ENCODE measurements at places on chromosomes 3 and 15.
A peak's percentile ranks its signal among the peaks of the same experiment; 100 is the strongest.

DNA sequence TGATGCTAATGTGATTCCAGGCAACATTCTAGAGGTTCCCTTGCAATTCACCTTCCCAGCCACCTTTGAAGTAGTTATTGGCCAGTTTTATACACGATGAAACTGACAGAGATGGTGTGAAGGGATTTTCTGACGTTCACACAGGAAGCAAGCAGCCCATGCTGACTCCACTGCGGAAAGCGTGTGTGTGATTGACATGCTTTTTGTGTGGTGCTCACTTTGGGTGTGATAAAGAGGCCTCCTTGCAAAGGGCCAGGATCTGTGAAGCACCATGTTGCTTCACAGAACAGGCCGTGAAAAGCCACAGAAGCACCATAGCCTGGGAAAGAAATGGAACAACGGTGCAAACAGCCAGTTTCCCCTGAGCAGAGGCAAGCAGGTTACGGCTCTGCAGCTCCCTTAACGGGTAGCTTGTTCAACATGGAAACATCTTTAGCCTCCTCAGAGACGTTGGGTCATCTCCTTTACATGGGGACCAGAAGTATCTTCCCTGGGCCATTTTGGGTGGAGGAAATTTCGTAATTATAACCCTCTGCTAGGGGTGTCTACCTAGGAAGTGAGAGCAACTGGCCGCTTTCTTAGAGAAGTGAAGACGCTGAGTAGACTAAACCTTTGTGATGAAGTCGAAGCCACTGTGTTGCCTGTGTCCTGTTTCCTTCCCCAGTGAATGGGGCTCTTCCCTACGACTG, 108.5 kb downstream of the APBA2 start:
- DNase-seq: no peak

DNA sequence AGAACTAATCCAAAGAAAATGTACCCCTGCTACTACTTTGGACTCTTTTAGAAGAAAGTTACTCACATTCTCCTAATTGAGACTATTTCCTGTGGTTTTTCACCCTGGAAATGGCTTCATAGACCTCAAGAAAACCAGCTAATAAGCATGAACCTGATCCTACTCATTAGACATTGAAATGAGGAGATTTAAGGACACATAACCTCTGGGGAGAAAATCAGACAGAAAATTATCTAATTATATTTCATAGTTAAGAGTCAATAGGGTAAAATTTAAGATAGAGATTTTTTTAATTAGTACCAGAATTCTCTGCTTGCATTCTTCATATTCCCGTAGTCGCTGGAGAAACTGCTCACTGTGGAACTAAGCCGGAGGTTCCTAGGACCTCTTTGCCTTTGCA, 114.6 kb upstream of the ACP3 start:
- no peak for DNase-seq

GRCh38 chr3:18349197-18349798, 75.8 kb downstream of the SATB1 start:
- no peak for DNase-seq

- DNase-seq: peak; percentile 31
Measured at GRCh38 chr3:57544181-57545125, at the start of gene DNAH12. Gene DNAH12, minus strand, starts transcription at chr3:57544344. Its CDS starts 1,474 bp downstream, at chr3:57542870.

DNA sequence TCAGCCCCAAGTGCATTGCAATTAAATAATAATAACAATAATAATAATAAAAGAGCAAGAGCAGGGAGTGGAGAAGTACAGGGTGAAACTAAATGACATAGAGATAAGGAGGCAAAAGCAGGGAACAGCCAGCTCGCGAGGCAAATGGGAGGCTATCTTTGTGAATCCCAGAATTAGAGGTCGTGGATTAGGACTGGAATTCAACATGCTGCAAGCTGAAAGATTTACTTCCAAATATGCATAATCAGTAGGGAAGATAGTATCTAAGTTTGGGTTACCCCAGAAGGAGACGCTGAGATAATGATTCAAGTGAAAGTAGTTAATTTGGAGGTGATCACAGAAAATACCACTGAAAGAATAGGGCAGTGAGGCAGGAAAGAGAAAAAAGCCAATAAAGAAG, 119.4 kb upstream of the UBE2E2 start:
- DNase-seq: no peak

- no peak for DNase-seq
Measured at GRCh38 chr15:45827275-45827674, 192.4 kb downstream of the SQOR start.

GRCh38 chr3:134374791-134375581, 739 bp upstream of the AMOTL2 start:
- no peak for DNase-seq

GRCh38 chr15:96354731-96355567, 24.4 kb downstream of the NR2F2 start:
- DNase-seq: peak; percentile 72

GRCh38 chr3:14140668-14141067, 15.8 kb downstream of the TMEM43 start:
- DNase-seq: no peak

DNA sequence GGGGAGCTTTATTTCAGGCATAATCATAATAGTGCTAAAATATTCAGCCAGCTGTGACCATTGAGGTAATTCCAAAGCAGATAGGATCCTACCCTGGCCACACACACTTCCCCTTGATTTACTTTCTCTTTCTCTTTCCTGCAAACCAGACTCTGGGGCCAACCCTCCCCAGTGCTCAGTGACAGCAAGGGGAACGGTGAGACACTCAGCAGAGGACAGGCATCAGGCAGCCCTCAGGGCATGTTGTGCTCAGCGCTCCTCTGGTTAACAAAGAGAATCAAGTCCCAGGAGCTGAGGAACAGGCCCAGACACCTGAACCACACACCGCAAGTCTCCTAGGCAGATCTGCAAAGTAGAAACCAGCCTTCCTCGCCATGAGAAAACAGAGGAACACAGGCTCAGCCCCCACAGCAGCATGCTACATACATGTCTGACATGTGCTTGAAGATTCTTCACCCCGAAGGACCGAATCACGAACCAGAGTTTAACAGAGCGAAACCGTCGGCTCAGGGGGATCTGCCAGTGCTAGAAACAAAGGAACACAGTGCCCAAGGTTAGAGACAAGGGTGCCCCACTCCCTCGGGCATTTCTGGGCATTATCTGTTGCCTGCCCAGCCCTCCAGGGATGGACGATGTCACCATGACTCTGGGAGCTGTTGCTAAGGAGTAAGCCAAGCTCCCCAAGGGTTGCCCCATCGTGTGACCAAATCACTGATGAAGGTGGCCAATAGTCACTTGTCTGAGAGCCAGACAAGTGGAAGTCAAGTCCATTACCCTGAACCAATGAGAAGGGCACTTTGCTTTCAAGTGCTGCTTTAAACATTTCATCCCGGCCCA, 17.5 kb downstream of the HDC start:
- no peak for DNase-seq

- DNase-seq: no peak
Measured at GRCh38 chr3:123853686-123854372, 30.3 kb downstream of the MYLK start.

- no peak for DNase-seq
Measured at GRCh38 chr3:22713936-22714335, 489.2 kb upstream of the UBE2E2 start.

DNA sequence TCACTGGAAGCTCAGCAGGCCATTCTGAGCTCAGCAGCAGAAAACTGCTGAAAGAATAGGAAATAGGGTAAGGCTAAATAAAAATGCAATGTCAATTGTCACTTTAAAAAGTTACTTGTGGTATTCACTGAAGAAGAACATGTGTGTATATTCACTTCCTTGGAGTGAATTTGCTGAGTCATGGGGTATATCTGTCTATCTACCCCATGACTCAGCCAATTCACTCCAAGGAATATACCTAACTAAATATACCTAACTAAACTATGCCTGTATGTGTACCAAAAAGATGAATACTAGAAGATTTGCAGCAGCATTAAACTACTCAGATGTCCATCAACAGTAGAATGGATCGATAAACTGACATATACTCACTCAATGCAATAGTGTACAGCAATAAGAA, 69.5 kb upstream of the KCNAB1 start:
- DNase-seq: no peak

DNA sequence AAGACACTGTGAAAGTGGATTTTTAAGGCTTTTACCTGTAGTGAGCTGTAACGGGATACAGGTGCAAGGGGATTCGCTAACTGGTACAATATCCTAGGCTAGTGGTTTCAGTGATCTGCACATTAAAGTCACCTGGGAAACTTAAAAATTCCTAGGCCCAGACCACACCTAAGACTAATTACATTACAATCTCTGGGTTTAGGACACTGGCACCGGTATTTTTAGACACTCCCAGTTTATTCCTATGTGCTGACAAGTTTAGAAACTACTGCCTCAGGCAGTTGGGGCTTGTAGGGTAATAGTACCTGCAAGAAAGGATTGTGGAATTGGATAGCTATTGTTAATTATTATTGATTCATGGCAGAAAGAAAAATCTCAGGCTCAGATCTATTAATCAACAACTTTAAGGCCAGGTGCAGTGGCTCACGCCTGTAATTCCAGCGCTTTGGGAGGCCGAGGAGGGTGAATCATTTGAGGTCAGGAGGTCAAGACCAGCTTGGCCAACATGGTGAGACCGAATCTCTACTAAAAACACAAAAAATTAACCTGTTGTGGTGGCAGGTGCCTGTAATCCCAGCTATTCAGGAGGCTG, 50.4 kb upstream of the CASR start:
- DNase-seq: no peak

GRCh38 chr15:52334491-52335160, 39.0 kb upstream of the MYO5C start:
- no peak for DNase-seq

GRCh38 chr3:53719796-53720195, 126.4 kb downstream of the CHDH start:
- DNase-seq: no peak

DNA sequence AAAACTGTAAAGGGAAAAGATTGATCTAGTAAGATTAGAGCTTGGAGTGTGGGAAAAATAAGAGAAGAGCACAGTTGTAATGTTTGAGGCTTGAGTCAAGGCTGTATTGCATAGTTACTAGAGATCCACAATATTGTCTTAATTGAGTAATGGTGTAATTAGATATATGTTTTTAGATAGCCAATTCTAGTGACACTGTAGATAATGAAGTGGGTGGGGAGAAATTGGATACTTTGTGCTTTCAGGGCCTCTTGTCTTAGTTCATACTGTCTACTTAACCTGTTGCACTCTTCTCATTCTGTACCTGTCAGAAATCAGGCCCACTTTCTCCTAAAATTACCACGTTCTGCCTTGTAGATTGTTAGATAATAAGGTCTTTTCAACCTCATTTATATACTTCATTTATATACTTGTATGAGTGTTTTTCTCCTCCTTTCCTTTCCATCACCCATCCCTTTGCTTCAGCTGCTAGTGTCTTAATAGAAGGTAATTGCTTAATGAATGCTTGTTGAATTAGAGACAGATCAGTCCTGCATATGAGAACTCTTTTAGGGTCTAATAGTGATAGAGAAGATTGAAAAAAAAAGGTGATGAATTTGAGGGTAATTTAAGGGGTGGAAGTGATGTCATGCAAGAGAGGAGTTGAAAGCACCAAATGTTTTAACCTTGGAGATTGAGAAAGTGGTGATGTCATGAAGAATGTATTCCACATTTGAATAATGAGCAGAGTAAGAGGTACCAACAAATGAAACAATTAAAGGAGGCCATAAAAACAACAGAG, 32.0 kb downstream of the PIK3CA start:
- no peak for DNase-seq

DNA sequence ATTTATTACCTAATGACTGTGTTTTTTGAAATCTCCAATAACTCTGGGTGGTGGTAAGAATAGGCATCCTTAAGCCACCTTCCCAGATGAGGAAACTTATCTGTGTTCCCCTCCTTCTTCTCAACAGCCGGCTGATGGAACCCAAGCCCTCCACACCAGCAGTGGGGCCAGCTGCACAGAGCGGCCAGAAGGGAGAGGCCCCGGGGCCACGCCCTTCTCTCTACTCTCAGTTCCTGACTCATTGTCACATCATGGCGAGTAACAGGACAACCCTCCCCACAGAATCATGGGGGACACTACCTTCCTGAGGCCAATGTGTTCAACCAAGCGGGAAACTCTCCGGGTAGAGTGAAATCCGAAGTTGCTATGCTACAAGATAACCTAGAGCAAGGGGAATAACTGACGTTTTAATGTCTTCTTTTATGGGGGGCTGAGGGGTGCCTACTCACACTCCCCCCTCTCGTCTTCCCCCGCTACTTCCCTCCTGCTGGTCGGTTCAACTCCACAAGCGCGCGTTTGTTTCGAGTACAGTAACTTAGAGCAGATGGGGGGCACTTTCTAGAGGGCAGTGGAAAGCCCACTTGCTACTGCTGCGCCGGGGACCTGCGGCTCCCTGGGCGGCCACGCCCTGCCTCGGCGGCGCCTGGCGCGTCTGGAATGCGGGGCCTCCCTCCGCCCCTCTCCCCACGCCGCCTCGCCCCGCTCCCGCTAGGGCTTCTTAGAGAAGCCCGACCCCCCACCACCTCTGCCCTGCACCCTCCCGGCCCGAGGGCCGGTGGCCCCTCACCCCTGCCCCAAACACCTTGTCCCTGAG, 621 bp downstream of the ANXA2 start:
- no peak for DNase-seq

- DNase-seq: no peak
Measured at GRCh38 chr3:134487406-134487805, 1.5 kb downstream of the CEP63 start.

- no peak for DNase-seq
Measured at GRCh38 chr15:68962465-68962864, 32.1 kb downstream of the SPESP1 start.

- no peak for DNase-seq
Measured at GRCh38 chr3:132555306-132556035, 41.6 kb upstream of the ACKR4 start.

GRCh38 chr15:41476416-41477048, 17.1 kb upstream of the ITPKA start:
- no peak for DNase-seq

DNA sequence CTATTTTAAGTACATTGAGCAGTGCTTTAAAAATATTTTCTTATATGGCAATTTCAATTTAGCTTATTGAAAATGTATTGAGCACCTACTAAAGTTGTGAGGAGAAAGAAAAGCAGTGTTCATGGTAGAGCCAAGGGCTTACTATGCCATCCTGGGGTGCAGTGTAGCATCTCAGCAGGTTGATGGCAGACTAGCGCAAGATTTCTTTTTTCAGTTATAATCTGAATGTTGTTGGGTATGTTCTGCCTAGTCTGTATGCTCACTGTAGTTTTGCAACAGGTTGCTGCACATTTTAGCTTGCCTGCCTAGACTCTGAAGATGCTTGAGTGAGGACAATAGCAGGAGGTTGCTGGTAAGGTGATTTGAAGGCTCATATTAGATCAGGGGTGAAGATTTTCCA, 103.1 kb upstream of the UNC13C start:
- no peak for DNase-seq

- DNase-seq: no peak
Measured at GRCh38 chr15:62957130-62957529, 85.4 kb upstream of the TPM1 start.

DNA sequence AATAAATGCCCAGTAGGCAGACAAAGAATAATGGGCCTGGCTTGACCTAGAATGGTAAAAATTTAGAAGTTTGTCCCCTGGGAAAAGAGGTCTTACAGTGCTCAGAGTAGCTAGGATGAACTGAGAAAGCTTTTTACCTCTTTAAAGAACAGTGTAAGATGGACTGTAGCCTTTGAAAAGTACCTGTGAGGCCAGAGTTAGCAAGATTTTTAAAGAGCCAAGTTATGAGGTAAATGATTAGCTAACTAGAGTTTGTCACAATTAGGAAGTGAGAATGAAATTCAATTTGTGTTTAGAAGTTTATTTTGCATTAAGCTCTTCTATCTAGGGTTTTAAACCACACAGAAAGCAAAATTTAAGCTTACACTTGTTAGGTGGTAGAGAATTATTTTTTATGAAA, 480.9 kb downstream of the ZIC1 start:
- DNase-seq: no peak

- no peak for DNase-seq
Measured at GRCh38 chr3:174408310-174408709, 450.8 kb upstream of the NAALADL2 start.
